ENCODE measurements at places on chromosomes 3 and 15. TPM values are rescaled to one million over a fixed set of nuclear protein-coding genes. Genes with fewer than 3 reads are reported as not detected.

- no peak overlapping the region for H3K4me3 ChIP-seq
- DNase-seq: peak; percentile 91
- H3K27ac ChIP-seq: no peak overlapping the region
- H3K36me3 ChIP-seq: no peaks in the 10 kb centered on the region
- peaks cover 64% of the 10 kb centered on the region for H3K4me1 ChIP-seq
These were observed 20.8 kb downstream of the CORO2B start for GRCh38 chr15:68599560-68600071.

DNA sequence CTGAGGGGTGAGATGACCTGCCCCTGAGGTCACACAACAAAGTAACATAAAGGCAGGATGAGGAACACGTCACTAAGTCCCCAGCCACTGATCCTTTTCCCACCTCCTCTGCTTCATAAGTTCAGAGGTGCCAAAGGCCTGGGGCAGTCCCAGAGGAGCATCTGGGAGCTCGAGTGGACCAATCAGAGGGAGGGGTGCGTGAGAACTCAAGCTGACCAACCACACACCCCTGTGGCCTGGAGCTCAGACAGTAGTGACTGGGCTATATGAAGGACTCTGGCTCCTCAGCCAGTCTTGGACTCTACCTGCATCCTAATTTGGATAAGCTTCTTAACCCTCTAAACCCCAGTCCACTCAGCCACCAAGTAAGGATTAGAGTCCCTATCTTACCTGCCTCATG, 28.0 kb upstream of the CAV3 start:
- no peaks in the 10 kb centered on the region for H3K4me1 ChIP-seq
- no peaks in the 10 kb centered on the region for H3K36me3 ChIP-seq
- no peak overlapping the region for H3K4me3 ChIP-seq
- DNase-seq: no peak
- peaks cover 22% of the 10 kb centered on the region for H3K27me3 ChIP-seq

- H3K36me3 ChIP-seq: no peaks in the 10 kb centered on the region
- no peaks in the 10 kb centered on the region for H3K27me3 ChIP-seq
- H3K27ac ChIP-seq: no peak overlapping the region
- no peak for DNase-seq
- no peak overlapping the region for H3K4me3 ChIP-seq
These were observed 10.3 kb downstream of the USF3 start for GRCh38 chr3:113685956-113686721.

- DNase-seq: peak; percentile 43
- no peaks in the 10 kb centered on the region for H3K36me3 ChIP-seq
- H3K27ac ChIP-seq: no peak overlapping the region
- H3K4me1 ChIP-seq: peaks cover 43% of the 10 kb centered on the region
- no peaks in the 10 kb centered on the region for H3K27me3 ChIP-seq
These were observed 452.1 kb upstream of the KCNMB2 start for GRCh38 chr3:178083906-178084866.

GRCh38 chr3:130963878-130964277, 62.7 kb downstream of the ASTE1 start:
- H3K27ac ChIP-seq: peak overlapping the region; percentile 59
- peak; percentile 81 for DNase-seq
- H3K4me3 ChIP-seq: no peak overlapping the region

- no peaks in the 10 kb centered on the region for H3K4me1 ChIP-seq
- H3K36me3 ChIP-seq: no peaks in the 10 kb centered on the region
- DNase-seq: no peak
- no peaks in the 10 kb centered on the region for H3K27me3 ChIP-seq
- H3K27ac ChIP-seq: no peak overlapping the region
These were observed 53.8 kb downstream of the TMEM45A start for GRCh38 chr3:100546020-100546744.

DNA sequence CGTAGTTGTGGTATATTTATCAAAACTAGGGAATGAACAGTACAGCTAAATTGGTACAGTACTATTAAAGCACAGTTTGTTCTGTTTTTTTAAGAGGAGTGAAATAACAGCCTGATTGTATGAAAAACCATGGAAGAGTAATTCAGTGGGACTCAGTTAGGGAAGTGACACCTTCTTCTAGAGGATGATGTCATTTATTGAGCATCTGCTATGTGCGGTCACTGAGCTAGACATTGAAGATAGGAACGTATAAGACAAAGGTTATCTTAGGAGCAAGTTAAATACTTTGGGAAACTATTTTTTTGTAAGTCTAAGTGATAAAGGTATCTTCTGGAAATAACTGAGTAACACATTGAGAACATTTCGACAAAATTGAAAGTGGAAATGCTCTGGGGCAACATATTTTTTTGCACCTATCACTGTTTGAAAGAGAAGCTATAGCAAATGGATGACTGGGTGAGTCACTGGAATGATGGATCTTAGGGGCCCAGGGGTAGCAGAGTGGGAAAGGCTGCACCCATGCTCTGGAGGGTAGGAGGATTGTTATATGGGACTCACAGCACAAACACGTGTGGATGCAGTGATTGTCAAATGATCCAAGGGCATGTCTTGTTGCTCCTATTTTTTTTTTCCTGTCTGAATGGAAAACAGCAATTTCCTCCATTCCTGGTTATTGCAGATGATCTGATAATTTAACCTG, 43.0 kb downstream of the OXNAD1 start:
- no peak overlapping the region for H3K27ac ChIP-seq
- peaks cover 5% of the 10 kb centered on the region for H3K36me3 ChIP-seq
- no peaks in the 10 kb centered on the region for H3K27me3 ChIP-seq
- DNase-seq: no peak
- H3K4me3 ChIP-seq: no peak overlapping the region

DNA sequence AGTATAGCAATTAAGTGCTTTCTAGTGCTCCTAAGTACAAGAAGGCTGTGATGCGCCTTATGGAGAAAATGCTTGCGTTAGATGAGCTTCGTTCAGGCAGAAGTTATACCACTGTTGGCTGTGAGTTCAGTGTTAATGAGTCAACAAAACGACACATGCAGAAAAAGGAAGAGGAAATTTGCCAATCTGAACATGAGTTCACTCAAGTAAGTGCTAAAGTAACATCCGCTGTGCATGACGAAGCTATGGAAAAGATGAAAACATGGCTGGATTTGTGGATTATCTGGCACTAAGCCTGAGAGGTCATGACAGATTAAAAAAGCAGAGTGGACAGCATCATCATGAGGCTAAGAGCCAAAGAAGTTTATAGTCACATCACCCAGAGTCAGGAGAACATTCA, 36.9 kb downstream of the SH3BP5 start:
- DNase-seq: no peak
- H3K27ac ChIP-seq: no peak overlapping the region
- H3K4me3 ChIP-seq: no peak overlapping the region
- no peaks in the 10 kb centered on the region for H3K36me3 ChIP-seq
- no peaks in the 10 kb centered on the region for H3K4me1 ChIP-seq

The CAND2 gene
- total RNA-seq: 2.4 TPM

The CA12 gene
- total RNA-seq: 0.81 TPM

The TEX9 gene
- 8.3 TPM for total RNA-seq
